Stimulated activated CD4-positive, alpha-beta T cell treated with anti-CD3 and anti-CD28 coated beads, TNF-alpha, amount 100 ng/mL, for 1 hour (primary cell): ENCODE measurements at places on chromosomes 5 and 9.
A peak's percentile ranks its signal among the peaks of the same experiment; 100 is the strongest.

DNA sequence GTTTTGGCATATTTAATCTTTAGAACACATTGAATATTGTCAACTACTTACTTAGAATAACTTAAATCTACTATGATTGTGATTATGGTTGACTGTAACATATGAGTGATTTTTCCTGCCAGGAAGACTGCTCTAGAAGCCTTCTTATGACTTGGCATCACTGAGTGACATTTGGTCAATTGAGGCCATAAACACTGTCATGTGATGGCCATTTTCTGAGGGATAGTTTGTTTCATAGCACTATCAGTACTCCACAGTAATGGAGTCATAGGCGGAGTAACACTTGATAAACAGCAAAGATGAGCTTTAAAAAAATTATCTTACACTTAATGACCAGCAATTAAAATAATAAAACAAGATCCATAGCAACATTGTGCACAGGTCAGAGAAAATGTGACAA is 31.0 kb downstream of the C9orf40 start:
- no peak for DNase-seq

- DNase-seq: peak; percentile 94
Observed at GRCh38 chr9:37903647-37904444, at the start of gene SLC25A51. Gene SLC25A51, minus strand, starts transcription at chr9:37904127. Its CDS starts 15,577 bp downstream, at chr9:37888550.

GRCh38 chr9:70256123-70256551 is 2.6 kb upstream of the SMC5 start:
- DNase-seq: no peak

- DNase-seq: no peak
Observed at GRCh38 chr5:95241635-95242034, 43.3 kb downstream of the MCTP1 start.

GRCh38 chr9:11097020-11097419 is 484.2 kb upstream of the PTPRD start:
- DNase-seq: no peak

DNA sequence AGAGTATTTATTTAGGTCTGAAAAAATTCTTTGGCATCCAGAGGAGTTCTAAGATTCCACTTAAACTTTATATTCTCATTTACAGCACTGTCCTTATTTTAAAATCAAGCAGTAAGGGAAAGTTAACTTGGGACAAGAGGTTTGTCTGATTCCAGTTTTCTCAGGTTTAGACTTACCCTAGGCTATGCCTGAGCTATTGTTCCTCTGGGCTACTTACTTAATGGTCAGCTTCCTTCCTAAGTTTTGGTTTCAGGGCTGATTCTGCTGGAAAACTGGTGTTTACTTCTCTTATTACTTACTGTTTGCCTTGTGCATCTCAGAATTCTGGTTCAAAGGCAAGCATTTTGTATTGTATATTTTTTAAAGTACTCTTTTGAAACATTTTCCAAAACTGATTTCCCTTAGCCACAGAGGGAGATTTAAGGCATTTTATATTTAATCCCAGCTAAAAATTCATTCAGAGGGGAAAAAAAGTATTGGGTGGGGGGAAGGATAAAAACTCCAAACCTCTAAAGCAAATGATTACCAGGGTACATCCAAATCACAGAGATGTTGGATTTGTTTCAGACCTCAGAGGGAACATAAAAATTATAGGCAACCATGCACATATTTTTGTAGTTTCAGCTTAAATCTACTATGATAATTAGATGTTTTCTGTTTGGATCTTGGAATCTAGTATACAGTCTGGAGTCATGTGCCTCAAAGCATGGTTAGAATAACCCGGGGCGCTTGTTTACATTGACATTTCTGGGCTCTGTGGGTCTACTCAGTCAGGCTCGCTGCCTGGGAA is 290.0 kb downstream of the ARHGAP26 start:
- no peak for DNase-seq

DNA sequence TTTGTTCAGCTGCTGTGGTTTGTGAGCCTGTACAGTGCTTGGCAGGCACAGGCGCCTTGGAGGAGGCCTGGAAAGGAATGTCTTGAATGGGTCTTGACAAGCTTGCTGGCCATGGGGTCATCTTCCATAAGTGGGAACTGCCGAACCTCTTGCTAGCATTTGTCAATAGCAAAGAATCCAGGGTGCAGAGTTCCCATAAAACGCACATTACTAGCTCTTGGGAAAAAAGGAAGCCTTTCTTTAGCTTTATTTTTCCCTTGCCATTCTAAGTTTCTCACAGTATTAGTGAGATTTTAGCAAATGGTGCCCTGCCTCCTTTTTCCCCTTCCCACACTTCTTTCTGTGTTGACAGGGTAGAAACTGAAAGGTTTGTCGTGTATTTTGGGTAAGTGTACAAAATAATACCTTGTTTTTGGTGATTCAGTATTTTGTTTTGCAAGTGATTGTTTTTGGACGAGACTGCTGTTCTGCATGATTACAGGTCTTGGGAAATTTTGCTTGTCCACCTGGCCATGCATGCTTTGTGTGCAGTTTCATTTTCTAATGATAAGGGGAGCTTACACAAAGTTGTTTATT is 82.0 kb downstream of the ADGRV1 start:
- no peak for DNase-seq

GRCh38 chr5:54360925-54361662 is 50.7 kb upstream of the ARL15 start:
- no peak for DNase-seq

DNA sequence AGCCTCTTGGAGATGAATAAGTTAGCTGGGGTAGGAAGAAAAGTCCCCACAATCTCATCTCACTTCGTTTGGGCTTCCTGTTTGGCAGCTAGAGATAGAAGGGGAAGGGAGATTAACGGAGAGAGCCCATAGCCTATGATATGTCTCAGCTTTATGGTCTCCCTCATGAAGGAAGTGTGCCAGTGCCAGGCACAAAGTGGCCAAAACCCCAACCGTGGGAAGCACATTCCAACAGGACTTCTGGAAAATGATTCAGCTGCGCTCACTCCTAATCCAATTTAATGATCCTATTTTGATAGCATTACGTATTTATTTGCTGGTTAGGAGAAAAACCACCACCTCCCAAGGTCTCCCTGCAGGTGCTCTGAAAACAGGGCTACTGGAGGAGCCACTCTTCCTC is 303.1 kb upstream of the CLINT1 start:
- DNase-seq: no peak

GRCh38 chr9:135963938-135964337 is 2.8 kb upstream of the UBAC1 start:
- DNase-seq: no peak

- DNase-seq: no peak
Observed at GRCh38 chr5:127536687-127537086, 19.2 kb downstream of the PRRC1 start.

DNA sequence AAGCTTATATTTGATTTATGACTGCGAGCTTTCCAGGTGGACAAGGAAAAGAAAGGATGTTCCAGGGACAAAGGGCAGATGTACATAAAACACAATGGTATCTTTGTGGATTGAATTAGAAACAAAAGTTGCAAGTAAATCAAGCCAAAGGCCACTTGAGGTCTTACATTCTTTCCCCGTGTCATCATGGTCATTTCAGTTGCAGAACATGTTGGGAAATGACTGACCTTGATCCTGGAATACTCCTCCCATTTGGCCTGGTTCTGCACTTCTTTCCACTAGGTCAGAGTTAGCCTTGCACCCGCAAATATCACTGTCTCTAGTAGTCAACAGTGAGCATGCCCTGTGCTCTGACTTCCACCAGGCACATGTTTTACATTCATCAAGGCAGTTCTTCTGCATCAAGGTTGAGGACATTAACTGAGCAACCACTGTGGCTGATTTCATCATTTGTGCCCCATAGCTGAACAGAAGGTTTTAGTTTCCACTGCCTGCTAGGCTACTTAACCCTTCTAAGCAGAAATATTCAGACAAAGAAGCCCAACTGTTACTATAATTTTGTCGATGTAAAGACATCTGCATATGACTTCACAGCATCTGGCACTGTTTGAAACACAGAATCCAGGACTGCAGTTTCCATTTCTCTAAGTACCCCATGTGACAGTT is 1161.7 kb upstream of the DMAC1 start:
- no peak for DNase-seq

GRCh38 chr9:37909326-37909725 is 5.4 kb upstream of the SLC25A51 start:
- DNase-seq: no peak

GRCh38 chr5:167721926-167722440 is 569.5 kb upstream of the WWC1 start:
- DNase-seq: no peak

DNA sequence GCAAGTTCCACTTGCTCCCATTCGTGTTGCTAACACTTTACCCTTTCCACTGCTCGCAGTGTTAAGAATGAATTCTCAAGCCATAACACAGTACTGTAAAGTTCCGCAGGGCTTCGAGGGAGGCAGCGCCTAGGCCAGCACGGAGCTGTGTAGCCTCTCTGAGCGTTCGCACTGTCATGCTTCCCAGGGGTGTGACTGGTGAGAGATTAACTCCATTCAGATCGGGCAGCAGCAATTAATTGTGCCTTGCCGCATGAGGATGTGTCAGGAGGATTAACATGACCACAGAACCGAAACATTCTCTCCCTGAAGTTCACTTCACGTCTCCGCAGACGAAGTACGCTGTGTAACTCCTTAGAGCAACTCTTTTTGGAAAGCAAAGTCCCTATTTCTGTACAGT is 23.2 kb downstream of the ZBTB34 start:
- DNase-seq: no peak

GRCh38 chr9:110742741-110743371 is 74.3 kb downstream of the MUSK start:
- no peak for DNase-seq

DNA sequence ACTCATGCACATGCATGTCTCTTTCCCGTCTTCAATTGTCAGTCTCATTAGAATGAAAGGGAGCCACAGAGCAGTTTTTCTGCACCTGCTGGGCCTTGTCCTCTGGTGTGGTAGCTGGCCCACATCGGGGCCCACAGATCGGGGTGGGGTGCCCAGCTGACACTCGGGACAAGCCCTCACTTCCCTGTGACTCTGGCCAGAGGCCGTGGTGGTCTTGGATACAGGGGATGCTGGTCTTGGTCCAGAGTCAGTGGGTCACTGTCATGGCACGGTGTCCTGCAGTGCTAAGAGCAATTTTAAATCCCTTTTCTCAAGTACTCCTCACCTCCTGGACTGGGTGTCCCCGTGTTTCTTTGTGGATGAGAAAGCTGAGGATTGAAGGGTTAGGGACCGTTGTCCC is 193.2 kb downstream of the CACNA1B start:
- DNase-seq: no peak

DNA sequence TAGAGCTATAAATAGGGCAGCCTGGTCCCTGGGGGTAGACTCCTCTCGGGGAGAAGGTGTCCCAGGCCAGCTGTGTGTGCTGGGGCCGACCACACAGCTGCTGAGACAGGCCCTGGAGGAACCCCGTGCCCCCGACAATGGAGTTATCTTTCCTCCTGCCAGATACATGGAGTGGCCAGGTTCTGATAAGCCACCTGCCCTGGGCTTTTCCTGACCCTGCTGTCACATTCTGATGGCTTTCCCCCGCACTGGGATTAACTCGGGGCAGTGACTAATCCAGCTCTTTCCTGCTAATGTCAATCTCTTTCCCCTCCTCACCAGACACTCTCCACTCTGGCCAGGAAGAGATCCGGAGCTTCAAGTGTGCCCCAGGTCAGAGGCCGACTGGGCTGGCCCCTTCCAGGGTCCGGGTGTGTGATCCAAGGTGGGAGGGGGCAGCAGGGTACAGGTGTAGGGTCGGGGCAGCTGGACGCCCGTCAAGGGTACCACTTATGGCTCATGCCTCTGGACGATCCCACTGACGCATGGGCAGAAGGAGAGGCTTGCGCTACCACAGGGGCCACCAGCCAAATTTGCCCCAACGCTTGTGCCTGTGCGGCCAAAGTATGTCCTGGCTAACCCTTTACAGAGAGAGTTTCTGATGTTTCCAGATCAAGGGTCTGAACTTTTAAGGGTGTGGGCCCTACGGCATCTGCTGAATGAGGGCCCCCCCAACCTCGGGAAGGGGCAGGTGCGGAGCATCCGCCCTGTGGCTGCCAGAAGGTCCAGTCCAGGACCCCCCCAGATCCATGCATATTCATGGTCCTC is 20.6 kb upstream of the COL5A1 start:
- DNase-seq: no peak

- no peak for DNase-seq
Observed at GRCh38 chr5:29077451-29077850, 2039.1 kb upstream of the CDH9 start.

- DNase-seq: no peak
Observed at GRCh38 chr9:91502913-91503672, 79.5 kb upstream of the NFIL3 start.

- DNase-seq: no peak
Observed at GRCh38 chr9:76103531-76104315, 213.2 kb downstream of the PCSK5 start.

DNA sequence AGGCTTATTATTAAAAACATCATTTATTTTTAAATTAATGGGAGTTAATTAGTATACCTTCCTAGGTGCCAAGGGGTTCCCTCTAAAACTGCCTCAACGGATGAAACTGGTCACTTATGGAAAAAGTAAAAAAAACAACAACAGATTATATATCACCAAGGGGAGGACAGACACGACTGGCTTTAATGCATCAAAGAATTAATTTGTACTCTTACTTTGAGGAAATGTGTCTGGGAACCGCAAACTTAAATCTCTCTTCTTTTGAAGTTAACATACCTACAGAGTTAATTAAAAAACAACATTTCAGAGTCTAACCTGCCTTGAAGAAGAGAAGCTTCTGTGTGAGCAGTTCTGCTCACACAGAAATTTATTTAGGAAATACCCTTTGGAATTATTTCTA is 354.6 kb downstream of the LRRC70 start:
- no peak for DNase-seq

GRCh38 chr5:151153766-151154272 is 3.8 kb downstream of the ANXA6 start:
- DNase-seq: no peak

GRCh38 chr9:92808726-92809451 is 44.3 kb upstream of the BICD2 start:
- no peak for DNase-seq

GRCh38 chr9:109441296-109441695 is 56.8 kb downstream of the PTPN3 start:
- no peak for DNase-seq

DNA sequence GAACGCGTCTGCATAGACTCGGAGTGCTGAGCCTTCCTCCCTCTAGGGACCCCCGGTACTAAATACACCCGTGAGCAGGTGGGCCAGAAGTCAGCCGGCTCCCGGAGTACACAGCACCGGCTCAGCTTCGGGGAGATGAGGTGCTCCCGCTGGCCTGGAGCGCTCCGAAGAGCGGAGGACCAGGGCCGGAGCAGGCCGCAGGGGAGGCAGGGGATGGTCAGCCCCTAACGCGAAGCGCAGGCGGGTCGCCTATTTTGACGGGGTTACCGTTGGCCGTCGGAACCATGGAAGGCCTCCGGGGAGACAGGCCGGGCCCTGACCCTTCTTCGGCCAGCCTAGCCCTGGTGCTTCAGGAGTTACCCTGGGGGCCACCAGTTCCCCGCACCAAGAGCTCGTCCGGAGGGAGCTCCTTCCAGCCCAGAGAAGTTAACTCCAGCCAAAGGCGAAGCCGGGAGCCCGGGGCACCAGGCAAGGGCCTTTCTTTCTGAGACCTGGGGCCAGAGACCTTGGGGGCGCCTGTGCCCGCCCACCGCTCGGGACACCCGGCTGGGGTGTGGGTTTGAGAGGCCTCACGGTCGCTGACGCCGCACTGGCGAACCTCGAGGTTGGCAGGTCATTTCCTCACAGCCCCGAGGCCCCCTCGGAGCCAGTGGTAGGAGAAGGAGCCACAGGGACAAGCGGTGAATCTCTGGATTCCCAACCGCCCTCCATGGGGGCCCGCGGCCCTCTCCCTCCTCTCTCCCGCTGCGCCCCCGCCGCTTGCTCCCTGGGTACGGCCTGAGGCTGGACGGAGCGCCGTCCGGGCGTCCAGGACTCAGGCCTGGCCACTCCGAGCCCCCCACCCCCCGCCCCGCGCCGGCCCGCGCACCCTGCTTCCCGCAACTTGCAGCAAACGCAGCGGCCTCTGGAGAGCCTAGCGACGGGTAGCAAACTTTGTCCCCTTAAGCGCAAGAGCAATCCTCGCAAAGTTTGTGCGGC is 3.4 kb upstream of the IRX4 start:
- no peak for DNase-seq
